Stimulated activated CD4-positive, alpha-beta T cell treated with anti-CD3 and anti-CD28 coated beads, Interleukin-15, amount 100 ng/mL, for 1 hour (primary cell): ENCODE measurements at places on chromosomes 7 and 10.

GRCh38 chr7:101112233-101112632, 14.7 kb upstream of the SERPINE1 start:
- DNase-seq: no peak

DNA sequence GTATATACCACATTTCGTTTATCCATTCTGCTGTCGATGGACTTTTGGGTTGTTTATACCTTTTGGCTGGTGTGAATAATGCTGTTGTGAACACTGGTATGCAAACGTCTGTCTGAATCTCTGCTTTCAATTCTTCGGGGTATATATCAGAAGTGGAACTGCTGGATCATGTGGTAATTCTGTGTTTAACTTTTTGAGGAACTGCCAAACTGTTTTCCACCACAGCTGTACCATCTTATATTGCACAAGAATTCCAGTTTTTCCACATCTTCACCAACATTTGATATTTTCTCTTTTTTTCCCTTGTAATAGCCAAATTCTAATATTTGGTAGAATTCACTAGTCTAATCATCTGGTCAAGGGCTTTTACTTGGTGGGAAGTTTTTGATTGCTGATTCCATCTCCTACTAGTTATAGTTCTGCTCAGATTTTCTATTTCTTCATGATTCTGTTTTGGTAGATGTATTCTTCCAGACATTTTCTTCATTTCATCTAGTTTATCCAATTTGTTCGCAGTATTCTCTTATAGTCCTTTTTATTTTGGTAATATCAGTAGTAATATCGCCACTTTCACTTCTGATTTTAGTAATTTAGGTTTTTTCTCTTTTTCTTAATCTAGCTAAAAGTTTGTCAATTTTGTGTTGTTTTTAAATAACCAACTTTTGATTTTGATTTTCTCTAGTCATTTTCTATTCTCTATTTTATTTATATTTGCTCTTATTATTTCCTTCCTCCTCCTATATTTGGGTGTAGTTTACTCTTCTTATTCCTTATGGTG, 271.2 kb downstream of the ZEB1 start:
- DNase-seq: no peak

- DNase-seq: no peak
Observed at GRCh38 chr7:41475801-41476459, 227.0 kb downstream of the INHBA start.

DNA sequence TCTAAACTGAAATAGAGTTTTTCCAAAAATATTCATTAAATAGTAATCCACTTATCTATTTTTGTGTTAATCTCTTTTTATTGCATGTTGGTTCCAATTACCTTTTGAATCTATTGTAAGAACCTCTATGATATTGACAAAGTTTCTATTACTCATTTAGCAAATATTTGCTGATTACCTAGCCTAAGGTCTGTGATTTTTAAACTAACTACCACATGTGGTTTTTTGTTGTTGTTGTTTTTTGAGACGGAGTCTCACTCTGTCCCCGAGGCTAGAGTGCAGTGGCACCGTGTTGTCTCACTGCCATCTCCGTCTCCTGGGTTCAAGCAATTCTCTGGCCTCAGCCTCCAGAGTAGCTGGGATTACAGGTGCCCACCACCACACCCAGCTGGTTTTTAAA, 2.0 kb upstream of the ASB13 start:
- no peak for DNase-seq

GRCh38 chr10:130750441-130750840, 561.1 kb downstream of the TCERG1L start:
- no peak for DNase-seq

GRCh38 chr10:89463846-89464537, 49.6 kb downstream of the IFIT5 start:
- no peak for DNase-seq

GRCh38 chr7:131880078-131880477, 323.6 kb upstream of the PODXL start:
- DNase-seq: no peak

GRCh38 chr10:19169684-19170083, 121.1 kb downstream of the MALRD1 start:
- no peak for DNase-seq

GRCh38 chr10:71225291-71226058, 13.1 kb downstream of the UNC5B start:
- DNase-seq: no peak

- no peak for DNase-seq
Observed at GRCh38 chr10:106226142-106226541, 938.4 kb downstream of the SORCS1 start.

GRCh38 chr7:128398016-128398840, 11.6 kb downstream of the IMPDH1 start:
- DNase-seq: no peak

GRCh38 chr10:132200344-132201110, 13.8 kb downstream of the DPYSL4 start:
- no peak for DNase-seq

- no peak for DNase-seq
Observed at GRCh38 chr10:117768333-117769042, 225.9 kb downstream of the EMX2 start.

- DNase-seq: no peak
Observed at GRCh38 chr7:2934211-2934731, 90.2 kb upstream of the GNA12 start.

- no peak for DNase-seq
Observed at GRCh38 chr7:73960548-73960947, 67.4 kb upstream of the ELN start.
